Right lung (tissue), 10 donors: ENCODE measurements at places on chromosomes 2 and 18. TPM values are rescaled to one million over a fixed set of nuclear protein-coding genes. Genes with fewer than 3 reads are reported as not detected.

- DNase-seq = no peak
Observed at GRCh38 chr2:101899871-101900270, 91.9 kb upstream of the IL1R2 start.

GRCh38 chr2:240966457-240966905 lies 31.9 kb upstream of the SNED1 start:
- DNase-seq = no peak

DNA sequence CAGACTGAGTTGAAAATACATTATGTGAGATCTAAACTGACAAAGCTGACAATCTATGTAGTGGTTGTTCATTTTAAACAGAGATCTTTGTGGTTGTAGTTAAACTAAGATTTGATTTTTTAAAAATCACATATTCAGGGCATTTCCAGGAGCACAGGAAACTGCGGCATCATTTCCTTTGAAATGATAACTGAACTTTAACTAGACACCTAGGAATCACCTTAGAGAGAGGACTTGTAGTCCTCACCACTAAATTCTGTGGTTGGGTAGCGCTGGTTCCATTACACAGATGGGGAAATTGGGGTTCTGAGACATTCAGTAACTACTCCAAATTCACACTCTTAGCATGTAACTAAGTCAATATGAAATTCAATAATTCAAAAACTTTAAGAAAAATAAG lies 96.0 kb upstream of the TRIB2 start:
- DNase-seq = no peak

DNA sequence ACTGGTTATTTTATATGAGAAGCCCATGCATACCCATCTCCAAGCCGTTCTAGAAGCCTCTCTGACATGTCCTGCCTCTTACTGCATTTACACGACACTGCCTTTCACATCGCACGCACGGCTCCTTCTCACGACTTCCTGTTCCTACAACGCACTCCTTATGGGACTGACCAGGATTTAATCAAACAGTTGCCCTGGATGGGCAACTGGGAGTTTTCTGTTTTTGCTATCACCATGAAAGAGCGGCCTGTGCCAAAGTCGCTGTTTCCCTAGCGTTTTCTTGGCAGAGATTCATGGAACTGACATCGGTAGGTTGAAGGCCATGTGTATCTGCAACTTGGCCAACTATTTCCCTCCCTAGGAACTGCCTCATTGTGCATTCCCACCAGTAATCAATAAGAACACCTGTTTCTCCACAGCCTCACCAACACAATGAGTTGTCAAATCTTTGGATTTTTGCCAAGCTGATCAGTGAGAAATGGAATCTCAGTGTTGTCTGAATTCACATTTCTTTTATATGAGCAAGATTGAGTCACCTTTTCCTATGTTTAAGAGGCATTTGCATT lies 97.2 kb upstream of the OTOS start:
- DNase-seq = peak; percentile 12

- DNase-seq = peak; percentile 34
Observed at GRCh38 chr2:40451918-40452605, at the start of gene SLC8A1. SLC8A1 (minus strand) TSS chr2:40452090.

DNA sequence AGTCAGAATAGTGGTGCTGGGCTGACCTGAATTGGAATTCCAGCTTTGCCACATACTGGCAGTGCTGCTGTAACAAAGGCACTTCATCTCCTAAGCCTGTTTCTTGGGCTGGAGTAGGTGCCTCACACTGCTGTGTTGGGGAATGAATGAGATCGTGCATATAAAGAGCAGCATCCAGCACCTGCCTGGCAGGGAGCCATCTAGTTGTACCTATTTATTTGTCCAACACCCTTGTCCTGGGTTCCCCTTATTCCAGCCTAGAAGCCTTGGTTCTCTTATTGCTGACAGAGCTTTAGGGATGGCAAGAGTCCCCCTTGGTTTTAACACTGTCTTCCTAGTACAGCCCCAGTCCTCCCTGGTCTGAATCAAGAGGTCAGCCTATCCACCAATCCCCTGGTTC lies 275.3 kb upstream of the RAB12 start:
- DNase-seq = no peak

DNA sequence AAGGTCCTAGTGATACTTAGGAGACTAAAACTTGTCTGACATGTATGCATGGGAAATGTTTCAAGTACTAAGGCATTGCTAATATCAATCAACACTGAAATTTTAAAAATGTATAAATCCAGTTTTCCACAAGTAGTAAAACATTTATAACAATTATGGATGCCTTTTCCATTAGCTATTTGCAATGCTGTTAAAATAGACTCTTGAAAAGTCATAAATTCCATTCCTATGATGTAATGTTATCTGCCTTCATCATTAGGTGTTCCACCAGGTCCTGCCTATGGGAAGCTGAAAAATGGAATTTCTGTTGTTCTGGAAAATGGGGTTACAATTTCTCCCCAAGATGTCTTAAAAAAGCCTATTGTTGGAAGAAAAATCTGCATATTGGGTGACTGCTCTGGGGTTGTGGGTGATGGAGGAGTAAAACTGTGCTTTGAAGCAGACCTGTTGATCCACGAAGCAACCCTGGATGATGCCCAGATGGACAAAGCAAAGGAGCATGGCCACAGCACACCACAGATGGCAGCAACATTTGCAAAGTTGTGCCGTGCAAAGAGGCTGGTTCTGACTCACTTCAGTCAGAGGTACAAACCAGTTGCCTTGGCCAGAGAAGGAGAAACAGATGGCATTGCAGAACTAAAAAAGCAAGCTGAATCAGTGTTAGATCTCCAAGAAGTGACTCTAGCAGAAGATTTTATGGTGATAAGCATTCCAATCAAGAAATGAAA lies 18.7 kb downstream of the ELAC1 start:
- no peak for DNase-seq

- DNase-seq = no peak
Observed at GRCh38 chr2:74499940-74500577, 656 bp upstream of the LBX2 start.

GRCh38 chr2:3257166-3257565 lies 120.5 kb downstream of the EIPR1 start:
- no peak for DNase-seq

- DNase-seq = no peak
Observed at GRCh38 chr18:7358989-7359726, 128.3 kb downstream of the LRRC30 start.

GRCh38 chr18:75762758-75763157 lies 335.3 kb upstream of the SMIM21 start:
- DNase-seq = no peak

DNA sequence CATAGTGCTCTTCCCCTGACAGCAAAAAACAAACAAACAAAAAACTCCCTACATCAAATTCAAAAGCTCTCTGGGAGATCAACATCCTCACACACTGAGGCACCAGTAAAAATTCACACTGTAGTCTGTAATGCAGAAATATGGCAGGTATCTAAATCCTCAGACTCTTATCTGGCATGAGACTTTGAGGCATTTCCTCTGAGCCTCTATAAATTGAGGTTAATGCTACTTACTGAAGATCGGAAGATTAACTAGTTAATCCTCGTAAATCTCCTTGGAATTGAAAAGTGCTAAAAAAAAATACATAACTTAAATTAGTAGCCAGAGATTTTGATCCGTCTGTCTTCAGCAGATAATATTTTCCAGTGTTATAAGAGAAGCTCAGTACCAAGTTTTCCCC lies 65.0 kb downstream of the AP1S3 start:
- no peak for DNase-seq

GRCh38 chr2:10260130-10260529 lies 42.6 kb upstream of the HPCAL1 start:
- DNase-seq = no peak

DNA sequence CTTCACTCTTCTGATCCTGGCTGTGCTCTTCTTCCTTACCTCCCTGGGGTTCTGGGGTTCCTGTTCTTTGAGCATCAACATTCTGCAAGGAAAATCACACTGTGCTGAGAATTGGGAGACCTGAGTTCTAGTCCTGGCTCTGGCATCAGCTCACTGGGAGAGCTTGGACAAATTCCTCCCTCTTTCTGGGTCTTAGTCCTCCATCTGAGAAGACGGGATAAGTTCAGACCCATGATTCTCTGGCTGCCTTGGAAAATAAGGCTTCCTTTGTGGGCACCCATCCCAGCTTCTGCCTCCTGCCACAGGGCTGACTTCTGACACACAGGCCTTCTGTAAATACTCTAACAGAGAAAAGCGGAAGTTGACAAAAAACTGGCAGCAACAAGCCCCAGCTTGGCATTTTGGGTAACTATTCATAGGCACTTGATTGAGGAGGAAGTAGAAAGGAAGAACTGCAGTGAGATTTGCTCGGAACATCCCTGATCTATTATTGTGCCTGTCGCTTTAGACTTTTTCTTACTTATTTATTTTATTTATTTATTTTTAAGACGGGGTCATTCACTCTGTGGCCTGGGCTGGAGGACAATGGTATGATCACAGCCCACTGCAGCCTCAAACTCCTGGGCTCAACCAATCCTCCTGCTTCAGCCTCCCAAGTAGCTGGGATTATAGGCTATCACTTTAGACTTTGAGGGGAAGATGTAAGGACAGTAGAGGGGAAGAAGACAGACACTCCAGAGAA lies 7.9 kb downstream of the PCBP1 start:
- DNase-seq = no peak

- DNase-seq = no peak
Observed at GRCh38 chr18:51070545-51070944, 40.5 kb downstream of the SMAD4 start.

- no peak for DNase-seq
Observed at GRCh38 chr2:152387041-152387440, 52.1 kb downstream of the FMNL2 start.

- DNase-seq = no peak
Observed at GRCh38 chr2:52082646-52083045, 1050.7 kb upstream of the NRXN1 start.

- no peak for DNase-seq
Observed at GRCh38 chr2:237692601-237693290, 65.4 kb downstream of the LRRFIP1 start.

AQP12B gene
- polyA plus RNA-seq = not detected

SUCLG1 gene
- polyA plus RNA-seq = 132 TPM

CNPPD1 gene
- 38.0 TPM for polyA plus RNA-seq

DOK6 gene
- 17.5 TPM for polyA plus RNA-seq

IL36A gene
- not detected for polyA plus RNA-seq
